ENCODE measurements at places on chromosomes 12 and 14.

DNA sequence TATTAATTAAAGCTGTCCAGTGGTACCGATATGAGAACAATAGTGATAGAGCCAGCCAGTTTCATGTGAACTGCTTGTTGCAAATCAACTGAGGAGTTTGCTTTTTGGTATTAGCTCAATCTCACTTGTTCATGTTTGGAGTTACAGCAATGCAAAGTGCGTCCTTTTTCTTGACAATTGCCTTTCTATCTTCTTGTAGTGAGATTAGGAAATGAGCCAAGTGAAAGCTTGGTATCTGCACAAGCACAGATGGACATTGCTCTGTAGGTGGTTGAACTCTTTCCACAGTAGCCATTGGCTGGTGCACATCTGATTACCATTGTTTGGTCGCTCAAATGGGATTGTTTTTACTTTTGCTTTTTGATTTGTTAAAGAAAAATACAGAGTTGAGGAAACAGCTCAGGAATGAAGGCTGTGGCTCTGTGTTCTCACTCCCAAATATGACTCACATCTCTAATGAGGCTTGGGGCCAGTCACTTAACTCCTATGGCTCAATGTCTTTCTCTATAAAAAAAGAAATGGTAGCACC is 241.4 kb downstream of the BMP4 start:
- peak; percentile 79 for DNase-seq

- DNase-seq, result no peak
These were observed 439 bp downstream of the GOLGA5 start for GRCh38 chr14:92794547-92794941.

DNA sequence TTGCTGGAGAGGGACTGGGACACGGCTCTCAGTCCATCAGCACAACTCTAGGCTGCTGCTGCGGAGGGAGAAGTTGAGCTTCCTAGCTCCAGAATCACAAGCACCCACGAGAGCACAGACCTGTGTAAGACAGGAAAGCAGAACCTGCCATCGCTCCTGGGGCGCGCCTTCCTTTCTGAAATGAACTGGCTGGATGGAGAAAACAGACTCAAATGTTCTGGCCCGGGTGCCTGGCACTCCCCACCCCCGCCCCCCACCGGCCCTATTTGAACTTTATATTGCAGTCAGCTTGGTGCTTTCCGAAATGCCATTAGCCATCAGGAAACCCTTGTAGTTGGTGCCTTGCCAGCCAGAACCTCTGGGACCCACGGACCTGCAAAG is 23.8 kb downstream of the MVK start:
- no peak for DNase-seq

DNA sequence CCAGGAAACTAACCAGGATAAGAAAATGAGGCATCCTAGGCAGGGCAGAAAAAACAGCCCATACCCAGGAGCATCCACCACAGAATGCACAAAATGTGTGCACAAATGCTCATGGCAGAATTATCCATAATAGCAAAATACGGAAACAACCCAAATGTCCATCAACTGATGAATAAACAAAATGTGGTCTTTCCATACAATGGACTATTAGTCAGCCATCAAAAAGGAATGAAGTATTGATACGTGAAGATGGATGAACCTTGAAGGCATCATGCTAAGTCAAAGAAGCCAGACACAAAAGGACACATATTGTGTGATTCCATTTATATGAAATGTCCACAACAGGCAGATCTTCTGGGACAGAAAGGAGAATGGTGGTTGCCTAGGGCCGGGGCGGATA is 19.1 kb downstream of the HRK start:
- no peak for DNase-seq

DNA sequence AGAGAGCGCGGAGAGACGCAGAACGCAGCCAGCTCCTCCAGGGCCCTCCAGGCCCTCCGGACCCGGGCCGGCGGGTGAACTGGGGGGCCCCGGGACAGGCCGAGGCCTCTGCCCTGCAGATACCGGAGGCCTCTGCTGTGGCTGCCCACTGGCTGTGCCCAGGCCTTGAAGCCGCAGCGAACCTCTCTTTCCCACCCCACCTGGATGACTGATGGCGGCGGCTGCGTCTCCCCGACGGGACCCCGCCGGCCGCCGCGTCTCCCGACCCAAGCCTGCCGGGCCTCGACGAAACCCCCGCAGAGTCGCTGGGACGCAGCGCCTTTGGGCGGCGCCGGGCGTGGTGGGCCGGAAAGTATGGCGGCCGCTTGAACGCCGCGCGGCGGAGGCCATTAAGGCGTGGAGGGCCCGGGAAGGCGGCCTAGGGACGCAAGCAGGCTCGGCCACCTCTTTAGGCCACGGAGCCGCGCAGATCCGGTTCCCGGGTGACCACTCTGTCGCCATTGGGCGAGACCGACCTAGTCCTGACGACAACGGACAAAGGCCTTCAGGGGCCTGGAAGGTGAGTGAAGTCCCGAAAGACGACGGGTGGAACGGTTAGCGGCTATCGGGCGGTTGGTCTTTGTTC is 8.4 kb upstream of the ERGIC2 start:
- DNase-seq, result no peak

DNA sequence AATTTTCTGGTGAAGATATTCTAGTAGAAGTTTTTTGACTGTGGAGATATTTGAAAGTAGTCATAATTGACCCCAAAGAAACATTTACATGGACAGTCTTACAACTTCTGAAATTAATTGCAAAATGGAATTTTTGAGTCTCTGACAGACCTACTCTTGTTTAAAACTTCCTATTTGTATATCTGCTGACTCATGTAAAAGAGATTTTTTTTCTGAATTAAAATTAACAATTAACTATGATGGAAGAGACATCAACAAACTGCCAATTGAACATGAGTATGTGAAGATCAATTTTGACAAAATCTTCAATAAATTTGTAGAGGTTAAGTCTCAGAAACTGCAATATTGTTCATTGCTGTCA is 108.5 kb upstream of the MAX start:
- DNase-seq, result no peak

DNA sequence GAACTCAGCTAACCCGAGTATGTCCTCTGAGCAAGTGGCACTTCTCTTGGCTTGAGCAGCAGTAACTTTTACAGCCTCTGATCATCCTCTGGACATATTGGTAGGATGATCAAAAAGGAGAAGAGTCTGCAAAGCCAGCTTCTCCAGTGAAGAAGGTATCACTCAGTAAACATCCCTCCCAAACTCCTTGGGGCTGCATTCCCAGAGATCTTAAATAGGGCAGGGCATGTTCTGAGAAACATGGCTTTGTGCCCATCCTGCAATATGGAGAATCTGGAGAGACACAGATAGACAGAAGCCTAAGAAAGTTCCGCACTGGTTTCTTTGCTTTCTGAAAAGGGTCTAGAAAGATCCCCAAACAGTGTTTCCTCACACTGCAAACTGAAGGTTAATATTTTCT is 65.4 kb downstream of the RBM19 start:
- no peak for DNase-seq

DNA sequence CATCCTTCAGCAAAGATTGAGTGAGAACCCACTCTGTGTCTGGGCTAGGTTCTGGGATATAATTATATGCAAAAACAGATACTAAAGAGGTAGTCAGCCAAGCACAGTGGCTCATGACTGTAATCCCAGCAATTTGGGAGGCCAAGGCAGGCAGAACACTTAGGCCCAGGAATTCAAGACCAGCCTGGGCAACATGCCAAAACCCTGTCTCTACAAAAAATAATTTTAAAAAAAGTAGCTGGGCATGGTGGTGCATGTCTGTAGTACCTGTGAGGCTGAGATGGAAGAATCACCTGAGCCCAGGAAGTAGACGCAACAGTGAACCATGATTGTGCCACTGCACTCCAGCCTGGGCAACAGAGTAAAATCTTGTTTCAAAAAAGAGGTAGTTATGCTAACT is 237.5 kb upstream of the HMGA2 start:
- no peak for DNase-seq

- peak; percentile 58 for DNase-seq
These were observed 550 bp downstream of the TEAD4 start for GRCh38 chr12:2959505-2960389.

DNA sequence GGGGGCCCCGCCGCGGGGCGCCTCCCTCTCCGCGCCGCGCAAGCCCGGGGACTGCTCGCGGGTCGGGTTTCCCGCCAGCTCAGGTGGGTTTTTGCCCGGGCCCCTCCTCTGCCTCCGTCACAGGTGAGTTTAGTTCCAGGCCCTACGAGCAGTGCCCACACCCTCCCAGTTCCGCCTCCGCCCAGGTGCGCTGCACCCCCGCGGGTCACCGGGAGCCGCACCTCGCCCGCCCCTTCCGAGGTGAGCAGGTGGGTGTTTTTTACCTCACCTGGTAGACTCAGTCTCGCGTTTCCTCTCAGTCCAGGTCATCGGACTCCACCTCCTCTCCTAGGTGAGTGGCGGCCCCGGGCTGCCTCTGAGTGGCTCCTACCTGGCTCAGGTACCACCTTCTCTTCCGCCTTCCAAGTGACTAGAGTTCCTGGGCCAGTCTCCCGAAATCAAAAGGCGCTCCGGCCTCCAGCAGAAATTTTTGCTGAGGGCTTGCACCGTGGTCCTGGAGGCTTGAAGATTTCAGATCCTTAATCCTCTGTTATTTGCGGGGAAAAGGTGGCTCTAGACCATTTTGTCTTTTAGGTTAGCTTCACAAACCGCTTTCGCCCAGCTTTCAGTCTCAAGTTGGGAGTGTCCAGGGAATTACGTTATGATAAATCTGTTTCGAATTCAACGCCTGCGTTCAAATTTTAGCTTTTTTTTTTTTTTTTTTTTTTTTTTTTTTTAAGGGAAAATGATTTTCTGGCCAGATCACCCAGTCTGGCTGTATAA is at the start of gene TMEM30B:
Gene TMEM30B, minus strand, starts transcription at position 153 of the 762 bp plus-strand sequence. CDS start 191 bp downstream, outside the sequence.
- DNase-seq, result peak; percentile 66

Data from LoVo (cell line).